ENCODE measurements at places on chromosomes 16 and 17.

DNA sequence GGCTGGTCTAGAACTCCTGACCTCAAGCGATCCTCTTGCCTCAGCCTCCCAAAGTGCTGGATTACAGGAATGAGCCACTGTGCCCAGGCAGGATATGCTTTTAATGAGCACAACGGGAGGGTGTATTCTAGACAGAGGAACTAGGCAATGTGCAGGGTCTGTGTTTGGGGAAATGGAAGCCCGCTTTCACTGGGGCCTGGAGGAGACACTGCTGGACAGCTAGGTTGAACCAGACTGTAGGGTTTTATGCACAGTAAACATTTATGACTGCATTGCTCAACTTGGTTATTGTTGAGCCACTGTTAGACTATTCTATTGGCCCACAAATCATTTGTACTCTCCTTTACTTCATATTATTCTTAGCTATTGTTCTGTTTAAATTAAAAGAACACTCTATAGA lies 10.2 kb upstream of the SIAH1 start:
- DNase-seq = no peak

- no peak for DNase-seq
Measured at GRCh38 chr16:53910990-53911389, 207.0 kb downstream of the FTO start.

GRCh38 chr17:55641676-55642081 lies 81.0 kb downstream of the TMEM100 start:
- no peak for DNase-seq

DNA sequence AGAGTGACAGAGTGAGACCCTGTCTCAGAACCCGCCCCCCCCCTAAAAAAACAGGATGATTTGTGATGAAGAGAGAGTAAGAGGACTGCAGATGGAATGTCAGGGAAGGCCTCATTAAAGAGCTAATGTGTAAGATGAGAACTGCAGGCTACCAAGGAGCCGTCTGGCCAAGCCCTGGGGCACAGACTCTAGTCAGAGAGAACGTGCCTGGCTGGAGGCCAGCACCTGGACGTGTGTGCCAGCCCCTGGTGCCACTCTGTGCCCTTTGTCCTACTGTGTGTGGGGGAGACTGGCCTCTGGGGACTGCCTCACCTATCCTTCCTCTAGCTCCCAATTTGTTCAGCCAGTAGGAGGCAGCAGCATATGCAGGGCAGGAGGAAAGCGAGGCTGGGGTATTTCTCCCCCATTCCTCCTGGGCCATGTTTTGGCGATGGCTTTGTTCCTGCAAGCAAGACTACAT lies 37.1 kb downstream of the KNOP1 start:
- DNase-seq = no peak

- DNase-seq = no peak
Measured at GRCh38 chr16:2784358-2785100, 2.8 kb downstream of the PRSS33 start.

DNA sequence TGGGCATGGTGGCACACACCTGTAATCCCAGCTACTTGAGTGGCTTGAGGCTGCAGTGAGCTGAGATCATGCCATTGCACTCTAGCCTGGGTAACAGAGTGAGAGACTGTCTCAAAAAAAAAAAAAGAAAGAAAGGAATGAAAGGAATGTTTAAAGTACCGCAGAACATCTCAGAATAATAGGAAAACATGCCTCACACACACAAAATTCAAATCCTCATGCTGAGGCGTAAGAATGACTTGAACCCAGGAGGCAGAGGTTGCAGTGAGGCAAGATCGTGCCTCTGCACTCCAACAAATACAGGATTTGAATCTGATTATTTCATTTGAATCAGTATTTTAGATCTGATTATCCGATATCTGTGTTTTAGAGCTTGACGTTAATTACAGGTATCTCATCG lies 21.3 kb upstream of the GAA start:
- DNase-seq = no peak

DNA sequence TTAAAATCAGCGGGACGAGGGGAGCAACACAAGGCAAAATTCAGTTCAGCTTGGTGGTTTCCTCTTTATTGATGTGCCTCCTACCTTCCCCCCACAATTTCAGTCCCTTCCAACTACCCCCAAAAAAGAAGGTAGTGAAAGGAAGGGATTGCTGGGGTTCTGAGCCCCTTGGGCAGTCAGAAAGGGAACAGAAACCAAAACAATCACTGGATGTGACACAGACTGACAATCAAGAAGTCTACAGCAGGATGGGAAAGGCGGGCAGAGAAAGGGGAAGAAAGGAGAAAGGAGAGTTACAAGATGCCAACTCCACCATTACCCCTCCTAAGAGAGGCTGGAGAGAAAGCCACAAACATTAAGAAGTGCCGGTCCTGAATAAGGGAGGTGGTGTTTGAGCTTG lies 1.1 kb upstream of the PHF23 start:
- no peak for DNase-seq

GRCh38 chr16:35195173-35195863 lies 1735.9 kb downstream of the TP53TG3F start:
- DNase-seq = no peak

DNA sequence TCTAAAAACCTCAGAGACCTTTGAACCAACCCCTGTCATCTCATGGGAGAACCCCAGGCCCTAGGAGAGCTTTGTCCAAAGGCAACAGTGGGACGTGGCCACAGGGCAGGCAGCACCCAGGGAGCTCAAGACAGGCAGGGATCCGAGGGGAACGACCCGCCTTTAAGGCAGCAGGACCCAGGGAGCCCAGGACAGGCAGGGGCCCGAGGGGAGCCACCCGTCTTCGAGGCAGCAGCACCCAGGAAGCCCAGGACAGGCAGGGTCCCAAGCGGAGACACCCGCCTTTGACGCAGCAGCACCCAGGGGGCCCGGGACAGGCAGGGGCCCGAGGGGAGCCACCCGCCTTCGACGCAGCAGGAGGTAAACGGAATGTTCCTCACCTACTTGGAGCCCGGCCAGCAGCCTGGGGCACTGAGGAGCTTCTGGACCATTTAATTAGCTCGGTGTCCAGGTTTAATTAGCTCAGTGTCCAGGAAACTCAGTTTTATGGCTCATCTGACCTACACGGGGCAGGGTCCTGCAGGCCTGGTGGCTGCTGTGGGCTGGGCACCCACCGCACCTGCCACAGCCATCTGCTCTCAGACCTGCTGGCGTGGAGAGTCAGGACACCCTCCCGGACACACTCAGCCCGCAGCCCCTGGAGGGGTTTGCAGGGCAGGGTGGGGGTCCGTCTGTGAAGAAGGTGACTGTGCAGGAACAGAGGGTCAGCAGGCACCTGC lies 24.4 kb downstream of the PIEZO1 start:
- no peak for DNase-seq

DNA sequence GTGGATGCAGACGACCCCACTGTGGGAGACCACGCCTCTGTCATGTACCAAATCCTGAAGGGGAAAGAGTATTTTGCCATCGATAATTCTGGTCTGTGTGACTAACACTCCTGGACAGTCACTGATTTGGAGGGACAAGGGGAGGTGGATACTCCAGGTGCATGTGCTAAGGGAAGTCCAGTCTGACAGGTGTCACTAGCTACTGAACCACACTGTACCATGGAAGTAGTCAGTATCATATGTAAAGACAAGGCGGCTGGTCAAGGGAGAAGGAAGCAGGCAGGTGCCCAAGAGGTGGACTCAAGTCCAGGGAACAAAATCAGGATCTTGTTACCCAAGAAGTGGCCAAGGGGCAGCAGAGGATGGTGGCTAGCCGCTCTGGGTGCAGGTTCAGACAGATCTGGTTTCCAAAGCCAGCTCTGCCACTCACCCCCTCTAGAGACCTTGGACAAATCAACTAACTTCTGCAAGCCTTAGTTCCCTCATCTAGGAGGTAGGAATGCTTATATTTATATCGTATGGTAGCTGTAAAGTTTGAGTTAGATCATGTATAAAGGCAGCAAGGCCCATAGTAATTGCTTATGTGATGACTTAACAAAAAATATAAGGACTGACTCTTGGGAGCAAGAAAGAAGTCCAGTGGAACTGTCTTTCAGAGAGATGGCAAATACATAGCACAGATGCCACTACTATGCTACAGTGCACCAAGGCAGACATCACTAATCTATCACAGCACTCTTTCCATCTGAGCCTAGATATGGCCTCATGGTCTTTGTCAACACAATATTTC lies 22.1 kb downstream of the CDH5 start:
- DNase-seq = no peak

GRCh38 chr17:83181991-83182619 lies 102.7 kb downstream of the METRNL start:
- DNase-seq = no peak

DNA sequence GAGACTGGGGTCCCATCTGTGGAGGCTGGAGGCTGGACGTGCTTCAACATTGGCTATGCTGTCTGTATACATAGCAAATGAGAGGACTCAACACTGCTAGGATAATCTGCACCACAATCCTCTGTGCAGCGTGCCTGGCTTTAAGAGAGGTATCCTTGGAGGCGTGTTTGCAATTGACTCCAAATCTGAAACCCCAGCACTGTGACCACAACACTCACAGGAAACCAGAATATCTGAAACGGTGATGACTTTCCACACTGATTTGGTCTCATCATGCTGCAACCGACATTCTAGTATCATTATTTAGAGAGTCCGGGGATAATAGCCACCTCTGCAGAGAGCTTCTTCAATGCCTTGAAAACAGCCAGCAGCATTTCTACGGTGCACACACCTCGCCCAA lies 35.1 kb downstream of the TLE7 start:
- DNase-seq = no peak

DNA sequence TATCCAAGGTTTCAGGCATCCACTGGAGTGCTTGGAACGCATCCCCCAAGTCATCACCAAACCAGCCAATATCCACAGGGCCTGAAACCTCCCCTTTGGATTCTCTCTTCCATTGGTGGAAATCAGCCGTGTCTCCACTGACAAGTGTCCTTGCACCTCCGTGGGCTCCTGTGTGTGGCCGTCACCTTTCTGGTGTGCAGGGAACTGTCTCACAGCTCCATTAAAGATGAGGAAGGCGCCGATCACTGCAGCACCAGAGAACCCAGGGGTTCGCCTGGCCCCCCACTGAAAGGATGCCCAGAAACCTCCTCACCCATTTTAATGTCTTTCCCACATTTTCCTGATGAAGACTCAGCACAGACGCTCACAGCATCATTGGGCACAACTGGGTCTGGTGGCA lies 17.8 kb upstream of the METRNL start:
- no peak for DNase-seq

- no peak for DNase-seq
Measured at GRCh38 chr17:66387392-66387981, 85.1 kb downstream of the PRKCA start.

- no peak for DNase-seq
Measured at GRCh38 chr16:3776316-3776715, 59.0 kb upstream of the TRAP1 start.

GRCh38 chr16:11757671-11758545 lies 15.3 kb upstream of the TXNDC11 start:
- no peak for DNase-seq

DNA sequence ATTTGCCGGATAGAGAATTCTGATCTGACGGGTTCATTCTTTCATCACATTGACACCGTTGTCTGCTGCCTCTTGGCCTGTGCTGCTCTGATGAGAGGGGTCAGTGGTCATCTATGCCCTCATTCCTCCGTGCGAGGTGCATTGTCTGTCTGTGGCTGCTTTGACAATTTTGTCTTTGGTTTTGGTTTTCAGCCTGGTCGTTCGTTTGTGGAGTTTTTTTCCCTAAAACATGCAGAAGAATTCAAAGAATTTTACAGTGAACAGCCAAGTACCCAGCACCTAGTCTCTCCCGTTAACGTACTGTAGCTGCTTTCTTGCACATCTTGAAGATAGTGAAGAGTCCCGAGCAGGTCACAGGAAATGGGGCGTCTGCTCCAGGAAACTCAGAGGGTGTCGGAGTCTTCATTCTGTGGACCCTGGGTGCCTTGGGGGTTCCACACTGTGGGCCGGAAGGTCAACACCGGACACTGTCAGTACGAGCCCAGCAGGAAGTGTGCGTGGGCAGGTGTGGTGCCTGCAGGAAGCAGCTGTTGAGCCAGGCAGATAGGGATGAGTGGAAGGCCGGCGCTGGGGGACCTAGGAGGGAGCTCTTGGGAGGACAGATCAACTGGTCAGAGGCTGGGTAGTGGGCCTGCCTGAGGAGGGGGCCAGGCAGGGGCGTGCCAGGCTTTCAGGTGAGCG lies 28.2 kb downstream of the CRAMP1 start:
- DNase-seq = no peak

DNA sequence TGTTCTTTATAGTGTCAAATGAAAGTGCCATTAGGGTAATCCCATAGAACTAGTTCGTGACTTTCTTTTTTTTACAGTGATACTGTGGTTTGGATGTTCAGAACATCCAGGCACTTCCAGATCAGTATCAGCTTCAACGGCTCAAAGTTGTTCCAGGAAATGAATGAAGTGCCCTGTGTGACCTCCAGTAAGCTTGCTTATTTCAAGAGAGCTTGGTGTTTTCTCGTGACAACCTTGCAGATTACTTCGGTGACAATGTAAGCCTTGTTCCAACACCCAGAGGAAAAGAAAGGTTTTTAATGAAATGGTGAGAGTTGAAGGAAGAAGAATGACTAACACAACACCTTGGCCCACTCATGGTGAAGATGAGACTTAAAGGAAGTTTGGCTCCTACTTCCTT lies 16.0 kb upstream of the KCNJ16 start:
- DNase-seq = no peak

GRCh38 chr17:43560461-43561427 lies 14.6 kb upstream of the ETV4 start:
- DNase-seq = no peak

- no peak for DNase-seq
Measured at GRCh38 chr17:29734640-29735039, 111.9 kb upstream of the CORO6 start.

GRCh38 chr17:30969989-30970830 lies 629 bp upstream of the RNF135 start:
- no peak for DNase-seq

DNA sequence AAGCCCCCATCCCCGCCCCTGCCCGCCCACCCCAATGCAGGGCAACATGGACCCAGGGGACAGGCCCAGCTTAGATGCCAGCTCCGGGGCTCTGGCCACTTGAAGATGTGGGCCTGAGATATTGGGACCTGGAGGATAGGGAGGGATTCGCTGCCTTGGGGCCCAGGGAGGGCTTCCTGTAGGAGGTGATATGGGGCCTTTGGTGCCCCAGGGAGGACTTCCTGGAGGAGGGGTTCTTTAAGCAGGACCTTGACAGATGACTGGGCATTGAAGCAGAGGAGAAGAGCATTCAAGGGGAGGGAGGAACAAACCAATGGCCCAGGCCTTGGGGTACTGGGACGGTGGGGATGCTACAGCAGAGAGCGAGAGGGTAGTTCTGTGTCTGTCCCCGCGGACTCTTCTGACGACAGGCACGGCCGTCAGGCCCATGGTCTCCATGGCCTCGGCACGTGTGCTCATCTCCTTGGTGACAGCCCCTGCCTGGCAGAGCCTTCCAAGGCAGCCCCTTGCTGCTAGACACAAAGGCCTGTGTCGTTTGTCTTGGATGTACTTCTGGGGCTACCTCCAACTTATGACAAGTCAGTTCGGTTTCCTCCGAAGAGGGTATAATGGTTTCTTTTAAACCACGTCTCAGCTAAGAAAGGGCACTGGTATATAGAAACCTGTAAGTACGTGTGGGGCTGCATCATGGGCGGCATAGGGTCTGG lies 55.5 kb upstream of the ZC3H18 start:
- DNase-seq = no peak
